Hypothalamus (tissue), 51 donors: ENCODE measurements at places on chromosomes 11 and 22.

GRCh38 chr22:17213976-17214375 lies 5.3 kb downstream of the ADA2 start:
- no peak for DNase-seq

DNA sequence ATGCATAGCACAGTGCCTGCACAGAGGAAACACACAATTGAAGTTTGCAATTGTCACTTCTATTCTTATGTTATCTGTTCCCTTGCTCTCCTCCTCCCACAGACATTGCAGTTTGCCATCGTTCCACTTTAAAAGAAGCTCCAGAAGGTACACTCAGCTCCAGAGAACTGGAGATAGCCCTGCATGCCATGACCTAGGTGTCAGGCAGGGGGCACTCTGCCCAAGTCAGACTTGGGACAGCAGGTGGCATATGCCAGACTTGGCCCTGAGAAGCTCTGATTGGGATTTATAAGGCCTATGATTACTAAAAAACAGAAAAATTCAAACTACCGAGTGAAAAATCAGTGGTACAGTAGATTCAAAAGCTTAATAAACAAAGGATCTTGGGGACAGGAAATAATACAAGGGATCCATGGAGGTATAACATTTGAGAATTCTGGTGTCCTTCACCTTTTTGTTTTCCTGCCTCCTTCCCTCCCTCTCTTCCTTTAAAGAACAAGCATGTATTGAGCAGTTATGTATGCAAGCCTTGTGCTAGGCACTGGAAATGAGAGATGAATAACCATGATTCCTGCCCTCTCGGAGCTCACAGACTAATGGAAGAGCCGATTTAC lies 40.0 kb downstream of the TENM4 start:
- no peak for DNase-seq

DNA sequence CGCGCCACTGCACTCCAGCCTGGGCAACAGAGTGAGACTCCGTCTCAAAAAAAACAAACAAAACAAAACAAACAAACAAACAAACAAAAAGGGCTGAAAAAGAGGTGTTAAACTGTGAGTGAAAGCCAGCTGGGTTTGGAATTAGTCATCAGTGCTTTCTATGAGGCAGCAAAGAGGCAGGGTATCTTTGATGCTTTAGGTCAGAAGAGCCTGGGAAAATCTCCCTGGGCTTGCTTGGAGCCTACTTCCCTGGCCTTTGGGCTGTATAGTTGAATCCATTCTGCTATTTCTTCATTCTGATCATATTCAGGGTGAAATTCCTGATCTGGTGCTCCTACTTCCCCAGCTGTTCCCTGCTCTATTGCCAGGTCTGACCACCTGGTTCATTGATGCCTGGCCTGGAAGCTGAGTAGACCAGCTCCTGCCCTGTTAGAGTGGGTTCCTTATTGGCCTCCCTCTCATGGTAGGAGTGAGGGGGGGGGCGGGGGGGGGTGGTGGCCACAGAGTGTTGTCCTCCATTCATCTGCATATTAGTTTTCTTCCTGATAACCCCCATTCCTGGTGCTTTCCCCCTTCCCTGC lies 65.6 kb downstream of the INSC start:
- no peak for DNase-seq

- no peak for DNase-seq
These were observed 2.4 kb downstream of the ATF4 start for GRCh38 chr22:39522567-39523300.

DNA sequence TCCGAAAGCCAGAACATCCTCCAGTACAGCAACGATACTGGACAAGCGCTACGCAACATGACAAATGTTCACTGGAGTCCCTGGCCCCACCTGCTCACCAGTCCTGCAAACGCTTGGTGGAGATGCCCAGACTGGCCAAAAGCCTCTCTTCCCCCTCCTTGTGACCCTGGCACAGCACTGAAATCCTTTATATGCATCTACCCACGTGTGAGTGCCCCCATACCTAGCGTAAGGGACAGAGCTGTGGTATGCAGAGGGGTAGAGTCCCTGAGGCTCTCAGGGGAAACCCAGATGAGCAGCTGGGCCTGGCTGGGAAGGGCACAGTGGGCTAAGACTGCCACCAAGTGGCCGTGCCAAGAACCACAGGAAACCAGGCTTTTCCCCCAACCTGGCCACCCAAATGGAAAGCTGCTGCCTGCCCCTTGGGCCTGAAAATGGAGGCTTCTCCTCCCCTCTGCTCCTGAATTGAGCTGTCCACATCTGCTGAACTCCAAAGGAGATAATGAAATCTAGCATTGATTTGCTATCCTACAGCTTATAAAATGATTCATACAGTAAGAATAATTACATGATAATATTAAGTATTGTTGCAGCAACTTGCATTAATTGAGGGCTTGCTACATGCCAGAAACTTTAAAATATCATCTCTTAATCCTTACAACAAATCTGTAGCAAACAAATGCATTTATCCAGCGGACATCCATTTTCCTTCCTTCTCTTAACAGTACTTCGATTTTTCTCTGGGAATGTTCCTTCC lies 24.8 kb upstream of the TTC12 start:
- DNase-seq: peak; percentile 75

GRCh38 chr11:131491503-131491902 lies 121.1 kb downstream of the NTM start:
- no peak for DNase-seq

DNA sequence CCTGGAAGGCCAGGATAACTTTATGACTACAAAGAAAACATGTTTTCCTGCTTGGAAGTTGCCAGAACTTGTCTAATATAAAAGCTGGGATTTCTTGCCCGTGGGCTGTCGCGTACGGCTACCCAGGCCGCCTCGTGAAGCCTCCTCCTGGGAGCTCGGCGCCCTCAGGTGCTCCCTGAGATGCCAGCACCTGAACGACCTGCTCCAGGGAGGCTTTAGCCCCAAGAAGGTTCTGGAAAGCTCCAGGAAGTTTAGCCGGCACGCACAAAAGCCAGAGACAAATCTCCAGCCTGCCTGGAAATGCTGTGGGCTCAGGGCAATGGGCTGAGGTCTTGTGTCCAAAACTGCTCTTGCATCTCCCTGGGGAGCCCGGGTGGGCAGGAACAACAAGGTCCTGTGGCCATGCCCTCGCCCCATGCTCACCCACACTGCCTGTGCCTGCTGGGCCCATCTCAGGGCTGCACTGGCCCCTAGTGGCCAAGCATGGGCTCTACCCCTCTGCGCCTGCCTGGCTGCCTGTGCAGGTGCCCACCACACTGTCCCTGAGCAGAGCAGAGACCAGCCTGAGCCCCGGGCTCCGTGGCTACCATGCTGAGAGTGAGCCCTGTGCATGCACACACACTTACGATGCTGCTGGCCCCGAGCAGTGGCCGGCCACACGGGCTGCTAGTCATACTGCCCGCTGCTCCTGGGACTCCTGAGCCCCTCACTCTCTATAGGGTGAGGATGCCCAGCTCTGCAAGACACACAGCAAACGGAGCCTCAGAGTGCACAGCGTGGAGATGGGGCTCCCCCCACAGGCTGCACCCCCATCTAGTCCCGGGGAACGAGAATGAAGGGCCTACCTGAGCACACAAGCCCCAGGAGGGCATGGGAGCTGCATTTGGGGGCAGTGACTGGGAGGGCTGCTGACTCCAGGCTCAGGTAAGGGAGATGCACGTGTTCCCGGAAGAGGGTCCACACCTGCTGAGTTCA lies 4.9 kb upstream of the CELSR1 start:
- DNase-seq: no peak
